ENCODE measurements at places on chromosomes 1 and 21. TPM values are rescaled to one million over a fixed set of nuclear protein-coding genes. Genes with fewer than 3 reads are reported as not detected.

TTC24 gene
- total RNA-seq, result not detected

ANGPTL3 gene
- 0.77 TPM for total RNA-seq

FLG2 gene
- total RNA-seq, result not detected

S100A12 gene
- total RNA-seq, result not detected

SPRR3 gene
- total RNA-seq, result 1.0 TPM

RASSF5 gene
- total RNA-seq, result 1.3 TPM

LAMTOR2 gene
- 49.5 TPM for total RNA-seq

EPRS1 gene
- total RNA-seq, result 199 TPM

PLCH2 gene
- total RNA-seq, result 0.27 TPM

AJAP1 gene
- not detected for total RNA-seq

MYOC gene
- not detected for total RNA-seq

DNAI4 gene
- total RNA-seq, result 0.84 TPM
